ENCODE measurements at places on chromosomes 2 and 18.

- no peak for DNase-seq
Observed at GRCh38 chr18:11905613-11906012, 2.5 kb downstream of the MPPE1 start.

DNA sequence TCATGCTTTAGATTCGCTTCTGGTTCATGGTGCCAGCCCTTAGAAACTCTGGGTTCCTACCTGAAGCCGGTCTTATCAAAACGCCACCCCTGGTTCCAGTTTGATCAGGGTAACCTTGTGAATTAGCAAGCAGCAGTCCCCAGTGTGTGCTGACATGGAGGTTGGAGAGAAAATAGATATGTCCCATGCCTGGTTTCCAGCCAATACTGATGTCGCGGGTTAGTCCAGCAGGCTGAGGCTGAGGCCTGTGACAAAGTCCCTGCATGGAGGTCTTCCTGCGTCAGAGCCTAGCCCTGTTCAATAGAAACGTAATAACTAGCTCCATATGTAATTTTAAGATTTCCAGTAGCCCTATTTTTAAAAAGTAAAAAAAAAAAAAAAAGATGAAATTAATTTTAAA lies 28.2 kb downstream of the LPIN1 start:
- no peak for DNase-seq

DNA sequence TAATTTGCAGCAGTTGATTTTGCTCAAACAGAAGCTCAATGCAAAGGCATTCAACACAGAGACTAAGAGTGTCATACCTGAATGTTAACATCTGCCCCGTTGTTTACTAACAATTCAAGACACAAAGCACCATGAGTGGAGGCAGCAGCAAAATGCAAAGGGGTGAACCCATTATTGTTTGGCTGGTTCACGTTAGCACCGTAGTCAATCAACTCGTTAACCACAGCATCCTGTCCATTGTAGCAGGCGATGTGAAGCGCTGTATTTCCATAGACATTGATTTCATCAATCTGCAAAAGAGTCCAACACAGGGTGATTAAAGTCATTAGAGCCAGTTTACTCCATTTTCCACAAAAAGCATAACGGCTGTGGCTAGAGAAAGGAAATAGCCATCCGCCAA lies 189.3 kb downstream of the ANKRD44 start:
- no peak for DNase-seq

- no peak for DNase-seq
Observed at GRCh38 chr18:63422864-63423304, 608 bp upstream of the VPS4B start.

DNA sequence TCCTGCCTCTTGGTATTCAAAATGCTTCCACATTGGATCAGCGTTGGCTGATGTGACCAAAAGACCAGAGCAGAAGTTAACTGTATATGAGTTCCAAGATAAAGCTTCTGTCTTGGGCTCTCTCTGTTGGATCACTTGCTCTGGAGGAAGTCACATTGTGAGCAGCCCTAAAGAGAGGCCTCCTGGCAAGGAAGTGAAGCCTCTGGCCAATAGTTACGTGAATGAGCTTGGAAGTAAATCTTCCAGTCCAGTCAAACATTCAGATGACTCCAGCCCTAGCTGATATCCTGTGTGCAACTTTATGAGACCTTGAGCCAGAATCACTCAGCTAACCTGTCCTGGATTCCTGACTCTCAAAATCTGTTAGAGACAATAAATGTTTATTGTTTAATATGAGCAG lies 67.7 kb upstream of the CDKL4 start:
- no peak for DNase-seq

DNA sequence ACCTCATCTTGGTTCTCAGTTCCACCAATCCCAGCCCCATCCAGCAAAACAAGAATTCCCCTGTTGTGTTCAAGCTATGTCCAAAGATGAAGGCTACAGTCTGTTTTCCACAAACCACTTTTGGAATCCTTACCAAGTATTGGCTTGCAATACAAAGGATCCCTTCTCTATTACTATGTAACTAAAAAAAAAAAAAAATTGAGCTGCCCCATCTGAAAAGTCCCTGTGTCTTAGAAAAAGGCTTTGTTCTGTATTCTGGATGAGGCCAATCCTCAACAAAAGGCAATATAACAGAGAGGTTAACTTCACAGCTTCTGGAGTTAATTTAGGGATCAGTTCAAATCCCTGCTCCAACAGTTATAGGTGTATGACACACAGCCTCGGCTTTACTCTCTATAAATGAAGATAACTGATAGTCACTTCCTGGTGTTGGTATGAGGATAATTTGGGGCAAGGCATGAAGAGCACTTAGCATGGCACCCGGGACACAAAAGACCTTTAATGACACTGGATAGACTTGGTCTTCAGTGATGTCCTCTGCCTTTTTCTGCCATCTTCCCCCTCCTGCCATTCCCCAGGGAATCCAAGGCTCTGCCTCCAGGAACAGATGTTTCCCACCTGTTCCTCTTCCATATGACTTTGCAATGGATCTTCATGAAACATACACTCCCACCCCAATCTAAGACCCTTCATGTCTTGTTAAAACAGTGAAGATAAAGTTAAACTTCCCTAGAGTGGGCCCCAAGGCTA lies 61.2 kb upstream of the ATL2 start:
- no peak for DNase-seq

DNA sequence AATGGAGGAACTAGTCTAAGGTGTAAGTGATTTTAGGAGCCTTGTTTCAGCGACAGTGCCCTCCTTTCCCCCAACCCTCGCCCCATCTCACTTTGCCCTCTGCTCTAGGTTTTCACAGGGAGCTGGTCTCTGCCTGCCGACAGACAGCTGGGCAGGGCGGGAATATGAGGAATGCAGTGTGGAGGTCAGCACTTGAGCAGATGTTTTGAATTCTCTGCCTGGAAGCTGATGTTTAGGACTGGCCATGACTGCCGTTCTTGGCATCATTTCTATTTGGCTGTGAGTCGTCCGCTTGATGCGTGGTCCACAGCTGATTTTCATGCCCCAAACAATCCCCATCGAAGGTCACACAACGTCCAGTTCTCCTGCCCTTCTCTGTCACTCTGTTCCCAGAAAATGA lies 55.1 kb upstream of the SIX3 start:
- DNase-seq = no peak

- no peak for DNase-seq
Observed at GRCh38 chr2:32008805-32009515, 1.8 kb downstream of the MEMO1 start.

DNA sequence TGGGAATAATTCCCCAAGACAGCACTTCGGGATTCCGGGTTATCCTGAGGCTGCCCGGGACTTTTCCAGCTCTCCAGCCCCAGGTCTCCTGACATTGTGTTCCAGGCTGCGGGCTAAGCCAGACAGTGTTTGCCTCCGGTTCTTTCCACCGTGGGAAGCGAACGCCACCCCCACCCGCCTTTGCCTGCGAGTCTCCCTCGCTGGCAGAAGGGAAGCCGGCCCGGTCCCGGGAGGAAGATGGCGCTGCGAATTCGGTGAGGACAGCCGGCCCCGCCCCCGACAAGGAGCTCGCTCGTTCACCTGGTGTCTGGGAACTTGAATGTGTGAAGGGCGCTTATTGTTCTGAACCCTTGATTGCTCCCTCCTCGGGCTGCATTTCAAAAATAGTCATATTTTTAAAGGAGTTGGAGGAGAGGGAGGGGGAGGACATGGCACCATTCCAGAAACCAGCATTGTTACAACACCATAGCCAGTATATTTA lies 2.9 kb downstream of the LRATD1 start:
- DNase-seq = no peak

- no peak for DNase-seq
Observed at GRCh38 chr2:23488584-23488983, 103.6 kb downstream of the KLHL29 start.

DNA sequence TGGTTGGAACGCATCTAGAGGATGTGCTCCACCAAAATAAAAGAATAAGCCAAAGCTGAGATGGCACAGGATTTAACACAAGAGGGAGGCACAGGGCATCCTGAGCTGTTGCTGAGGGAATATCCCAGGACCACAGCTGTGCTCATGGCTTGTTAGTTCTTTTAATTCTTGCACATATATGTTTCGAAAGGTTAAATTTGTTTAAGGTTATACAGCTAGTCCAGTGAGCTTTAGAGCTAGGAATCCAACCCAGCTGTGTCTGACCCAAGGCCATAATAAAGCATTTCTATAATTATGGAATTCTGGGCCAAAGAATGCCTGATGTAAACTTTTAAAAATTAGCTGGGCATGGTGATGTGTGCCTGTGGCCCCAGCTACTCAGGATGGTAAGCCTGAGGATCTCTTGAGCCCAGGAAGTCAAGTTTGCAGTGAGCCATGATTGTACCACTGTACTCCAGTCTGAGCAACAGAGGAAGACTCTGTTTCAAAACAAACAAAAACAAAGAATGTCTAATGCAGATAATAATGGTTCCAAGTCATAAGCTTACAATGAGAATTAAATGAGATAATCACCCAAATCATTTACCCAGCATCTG lies 66.4 kb upstream of the CCBE1 start:
- DNase-seq = no peak

GRCh38 chr2:86238354-86238753 lies 39.1 kb downstream of the MRPL35 start:
- DNase-seq = no peak

GRCh38 chr18:42915299-42915698 lies 200.2 kb downstream of the RIT2 start:
- DNase-seq = no peak

- no peak for DNase-seq
Observed at GRCh38 chr2:130720528-130720927, 8.3 kb upstream of the GPR148 start.

DNA sequence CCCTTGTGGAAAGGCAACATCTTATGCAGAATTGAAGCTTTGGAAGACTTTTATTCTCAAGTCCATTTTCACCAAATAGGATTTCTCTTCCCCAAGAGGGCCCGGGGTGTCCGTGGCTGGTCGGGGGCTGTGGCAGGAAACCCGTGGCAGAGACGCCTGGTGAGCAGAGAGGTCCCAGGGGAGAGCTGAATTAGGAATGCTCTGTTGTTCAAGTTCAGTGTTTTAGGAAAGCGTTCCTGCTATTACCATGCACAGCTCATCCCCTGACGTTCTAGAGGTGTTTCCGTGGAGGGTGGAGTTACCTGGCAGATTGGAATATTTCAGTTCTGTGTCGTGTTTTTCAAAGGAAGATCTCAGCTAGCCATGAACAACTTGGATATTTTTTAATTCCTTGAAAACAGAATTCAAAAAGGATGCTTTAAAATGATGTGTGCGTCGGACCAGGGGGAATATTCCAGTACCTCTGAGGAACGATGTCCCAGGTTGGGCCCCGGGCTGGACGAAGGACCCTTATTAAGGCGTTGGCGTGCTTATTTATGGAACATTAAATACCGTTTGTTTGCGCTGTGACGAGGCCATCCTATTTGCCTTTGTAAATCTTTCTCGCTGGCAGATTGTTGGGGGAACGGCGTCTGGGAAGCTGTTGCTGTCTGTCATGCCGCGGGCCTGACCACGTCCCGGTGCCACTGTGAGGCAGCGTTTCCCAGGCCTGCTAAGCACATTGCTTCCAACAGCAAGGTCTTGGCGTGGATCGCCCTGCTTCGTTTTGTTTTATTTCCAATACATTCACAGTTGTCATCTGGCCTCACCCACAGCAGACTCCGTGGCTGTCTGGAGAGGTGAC lies 8.2 kb downstream of the NFATC1 start:
- DNase-seq = no peak

DNA sequence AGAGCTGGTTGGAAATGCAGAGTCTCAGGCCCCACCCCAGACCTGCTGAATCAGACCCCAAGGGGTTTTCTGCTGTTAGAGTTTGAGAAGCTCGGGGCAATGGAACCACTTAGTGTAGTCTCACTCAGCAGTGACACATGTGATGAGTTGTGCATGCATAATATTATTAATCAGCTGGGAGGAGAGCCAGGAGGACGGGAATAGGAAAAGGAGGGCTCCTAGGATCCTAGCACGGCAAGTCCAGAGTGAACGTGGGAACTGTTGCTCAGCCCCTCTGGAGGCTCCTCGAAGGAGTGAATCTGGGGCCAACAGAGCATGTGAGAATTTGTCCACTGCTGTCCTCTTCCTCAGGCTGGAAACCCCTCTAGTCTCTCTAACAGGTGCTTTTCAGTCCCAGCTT lies 87.1 kb downstream of the HS1BP3 start:
- no peak for DNase-seq

DNA sequence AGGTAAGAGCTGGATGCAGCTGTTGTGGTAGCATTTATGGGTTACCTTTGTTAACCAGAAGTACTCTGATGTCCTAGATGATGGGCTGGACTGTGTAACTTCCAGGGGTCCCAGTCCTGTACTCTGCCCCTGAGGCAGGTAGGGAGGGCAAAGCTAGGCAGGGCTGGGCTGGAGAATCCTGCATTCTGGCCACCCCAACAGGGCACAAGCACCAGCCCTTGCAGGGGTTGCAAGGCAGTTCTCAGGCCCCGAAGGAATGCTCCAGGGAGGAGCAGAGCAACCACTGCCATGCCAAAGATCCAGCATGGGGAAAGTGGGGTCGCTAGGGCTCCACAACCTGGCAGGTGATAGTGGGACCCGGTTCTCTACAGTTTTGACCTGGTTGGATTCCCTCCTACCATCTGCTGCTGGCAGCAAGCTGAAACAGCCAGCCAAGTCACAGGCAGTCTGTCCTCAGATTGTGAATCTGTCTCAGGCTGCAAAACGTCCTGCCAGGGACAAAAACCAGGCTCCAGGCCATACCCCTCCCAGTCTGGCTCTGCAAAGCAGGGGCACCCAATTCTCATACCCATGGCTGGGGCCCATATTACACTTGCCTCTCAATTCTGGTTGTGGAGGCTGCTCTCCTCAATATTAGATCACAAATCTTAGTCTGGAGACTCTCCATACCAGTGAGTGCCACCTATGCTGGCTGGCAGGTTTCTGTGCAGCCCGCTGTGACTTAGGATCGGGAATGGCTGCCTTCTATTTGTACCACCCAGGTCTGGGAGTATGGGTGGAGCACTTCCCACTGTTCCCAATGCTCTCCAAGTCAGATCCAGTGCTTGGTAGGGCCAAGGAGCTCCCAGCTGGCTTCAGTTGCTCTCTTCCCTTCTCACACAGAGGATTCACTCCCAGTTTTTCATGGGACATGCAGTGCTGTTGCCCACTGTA lies 61.1 kb downstream of the SMCHD1 start:
- no peak for DNase-seq

GRCh38 chr2:16430846-16431245 lies 234.8 kb downstream of the CYRIA start:
- no peak for DNase-seq

- no peak for DNase-seq
Observed at GRCh38 chr2:145186303-145186702, 666.4 kb upstream of the ZEB2 start.

DNA sequence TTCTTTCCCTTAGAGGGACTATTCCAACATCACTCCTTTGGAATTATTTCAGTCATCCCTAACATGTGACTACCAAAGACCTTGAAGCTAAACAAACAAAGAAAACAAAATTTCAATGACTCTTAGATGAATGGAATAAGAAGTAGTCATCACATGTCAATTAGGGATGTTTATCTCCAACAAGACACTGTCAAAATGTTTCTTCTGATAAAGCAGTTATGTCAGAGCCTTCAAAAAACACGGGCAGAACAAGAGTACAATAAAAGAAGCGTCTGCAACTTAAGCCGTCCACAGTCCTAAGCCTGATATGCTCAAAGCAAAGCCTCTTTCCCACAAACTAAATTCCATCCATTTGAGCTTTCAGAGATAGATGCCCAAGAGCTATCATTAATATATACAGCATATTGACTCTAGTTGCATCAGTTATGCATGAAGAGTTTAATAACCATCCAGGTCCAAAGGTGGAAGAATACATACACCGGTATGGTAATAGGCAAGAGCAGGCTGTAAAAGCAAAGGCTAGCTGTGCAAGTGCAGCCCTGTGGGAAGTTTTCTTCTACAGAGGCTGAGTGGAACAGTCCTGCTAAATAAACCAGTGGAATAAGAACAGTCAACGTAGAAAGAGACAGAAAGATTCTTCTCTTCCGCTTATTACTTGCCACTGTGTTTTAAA lies 98.1 kb downstream of the ICA1L start:
- DNase-seq = no peak

Measured in hematopoietic multipotent progenitor cell treated with erythropoietin and hydrocortisone succinate and interleukin-3 and kit ligand, for 15 days (in vitro differentiated cells).